ENCODE measurements at places on chromosomes 4 and X. TPM values are rescaled to one million over a fixed set of nuclear protein-coding genes. Genes with fewer than 3 reads are reported as not detected.
A peak's percentile ranks its signal among the peaks of the same experiment; 100 is the strongest.

The MAGEA9B gene
- not detected for total RNA-seq

The IL2 gene
- total RNA-seq: not detected

The SPATA18 gene
- 3.1 TPM for total RNA-seq

The MAGEB18 gene
- not detected for total RNA-seq

GRCh38 chrX:9635368-9635767 is 130.3 kb downstream of the GPR143 start:
- DNase-seq: peak; percentile 25

- no peak for DNase-seq
Measured at GRCh38 chr4:164027805-164028204, 533.3 kb downstream of the TMA16 start.

GRCh38 chr4:186067757-186068385 is 1.1 kb upstream of the TLR3 start:
- peak; percentile 64 for DNase-seq

DNA sequence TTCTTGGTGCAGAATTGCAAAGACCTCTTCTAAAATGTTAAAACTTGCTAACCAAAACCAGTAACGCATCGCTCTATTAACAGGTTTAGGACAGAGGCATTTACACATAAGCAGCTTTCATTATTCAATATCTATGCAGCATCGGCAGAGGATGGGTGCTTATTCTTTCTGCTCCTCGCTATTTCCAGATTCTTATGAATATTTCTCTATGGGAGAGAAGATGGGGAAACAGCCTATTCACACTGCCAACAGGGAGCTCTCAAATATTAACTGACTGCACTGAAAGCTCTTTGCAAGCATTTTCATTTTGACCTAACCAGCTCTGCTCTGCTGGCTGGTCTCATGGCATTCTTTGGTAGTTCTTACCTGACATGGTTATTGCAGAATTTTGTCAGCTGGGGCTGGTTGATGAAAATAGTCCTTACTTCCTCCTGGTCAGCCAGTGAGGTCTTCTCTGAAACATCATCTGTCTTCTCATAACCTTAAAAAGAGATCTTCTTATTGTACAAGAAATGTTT is 30.2 kb downstream of the ATP8A1 start:
- DNase-seq: no peak
